SJSA1 (cell line): ENCODE measurements at places on chromosomes 4 and X.

DNA sequence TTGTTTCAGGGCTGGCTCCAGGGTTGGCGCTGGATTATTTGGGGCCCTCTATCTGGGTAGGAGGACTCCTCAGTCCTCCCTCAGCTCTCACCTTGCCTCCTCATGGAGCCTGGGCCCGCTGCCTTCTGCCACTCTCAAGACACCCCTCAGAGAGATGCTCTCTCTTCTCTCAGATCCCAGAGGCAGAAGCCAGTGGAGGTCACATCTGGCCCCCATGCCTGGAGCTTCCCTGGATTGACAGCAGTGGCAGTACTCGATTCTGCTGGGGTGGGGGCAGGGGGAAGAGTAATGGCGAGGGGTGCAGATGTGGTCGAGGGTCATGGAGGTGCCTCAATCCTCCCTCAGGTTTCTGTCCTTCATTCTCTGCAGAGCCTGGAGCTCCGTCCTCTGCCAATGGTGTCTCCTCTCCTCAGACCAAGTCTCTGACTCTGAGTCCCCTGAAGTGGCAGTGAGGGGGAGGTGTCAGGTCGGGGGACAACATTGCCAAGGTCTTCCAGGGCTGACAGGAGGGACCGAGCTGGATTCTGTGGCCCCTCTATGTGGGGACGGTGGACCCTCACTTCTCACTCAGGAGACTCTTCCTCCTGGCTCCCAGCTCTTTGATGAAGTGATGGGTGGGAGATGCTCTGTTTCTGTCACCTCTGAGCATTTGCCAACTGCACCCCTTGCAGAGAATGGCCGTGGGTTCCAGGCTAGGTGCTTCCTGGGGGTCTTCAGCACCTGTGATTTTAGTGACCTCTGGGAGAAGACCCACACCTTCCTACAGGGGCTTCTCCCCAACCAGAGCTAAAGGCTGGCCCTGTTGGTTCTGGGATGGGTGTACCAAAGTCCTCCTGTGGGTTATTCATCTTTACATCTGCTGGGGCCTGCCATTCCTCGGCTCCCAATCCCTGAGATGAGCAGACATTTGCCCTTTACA is 10.9 kb upstream of the HSFX1 start:
- no peak for DNase-seq

DNA sequence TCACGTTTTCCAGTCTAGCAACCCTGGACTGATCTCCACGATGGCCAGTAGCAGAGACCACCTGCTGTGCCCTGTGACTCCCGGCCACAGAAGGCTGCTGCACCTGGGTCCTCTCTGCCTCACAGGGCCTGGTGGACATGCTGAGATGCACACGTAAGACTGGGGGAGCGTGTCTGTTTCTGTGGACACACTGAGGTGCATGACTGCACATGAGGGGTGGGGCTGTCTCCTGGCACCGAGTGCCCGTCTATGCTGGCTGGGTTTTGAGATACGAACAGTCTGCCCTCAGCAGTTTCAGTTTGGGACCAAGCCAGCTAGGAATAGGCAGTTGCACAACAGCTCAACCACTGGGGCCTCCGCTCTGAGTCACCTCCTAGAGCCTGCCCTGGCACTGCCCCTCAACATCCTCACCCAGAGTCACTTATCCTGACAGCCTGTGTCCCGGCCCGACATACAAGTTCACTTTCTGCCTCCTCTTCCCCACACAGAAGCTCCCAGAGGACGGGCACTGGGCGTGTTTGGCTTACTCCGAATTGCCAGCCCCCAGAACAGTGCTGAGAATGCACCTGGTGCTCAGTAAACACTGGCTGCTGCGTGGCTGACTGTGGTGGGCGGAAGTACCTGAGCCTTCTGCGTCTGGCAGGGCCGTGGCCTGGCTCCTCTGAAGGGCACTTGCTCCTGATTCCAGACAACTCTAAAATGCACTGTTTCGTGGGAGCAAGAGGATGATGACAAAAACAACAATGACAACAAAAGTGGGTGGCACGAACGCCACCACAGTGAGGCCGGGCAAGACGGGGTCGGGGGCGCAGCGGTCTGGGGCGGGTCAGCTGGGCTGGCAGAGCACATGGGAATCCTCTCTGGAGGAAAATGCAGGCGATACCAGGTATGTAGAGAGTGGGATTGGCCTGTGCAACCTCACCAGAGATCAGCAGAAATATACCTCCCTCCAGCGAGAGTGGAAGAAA is 30.9 kb downstream of the RNF212 start:
- no peak for DNase-seq

DNA sequence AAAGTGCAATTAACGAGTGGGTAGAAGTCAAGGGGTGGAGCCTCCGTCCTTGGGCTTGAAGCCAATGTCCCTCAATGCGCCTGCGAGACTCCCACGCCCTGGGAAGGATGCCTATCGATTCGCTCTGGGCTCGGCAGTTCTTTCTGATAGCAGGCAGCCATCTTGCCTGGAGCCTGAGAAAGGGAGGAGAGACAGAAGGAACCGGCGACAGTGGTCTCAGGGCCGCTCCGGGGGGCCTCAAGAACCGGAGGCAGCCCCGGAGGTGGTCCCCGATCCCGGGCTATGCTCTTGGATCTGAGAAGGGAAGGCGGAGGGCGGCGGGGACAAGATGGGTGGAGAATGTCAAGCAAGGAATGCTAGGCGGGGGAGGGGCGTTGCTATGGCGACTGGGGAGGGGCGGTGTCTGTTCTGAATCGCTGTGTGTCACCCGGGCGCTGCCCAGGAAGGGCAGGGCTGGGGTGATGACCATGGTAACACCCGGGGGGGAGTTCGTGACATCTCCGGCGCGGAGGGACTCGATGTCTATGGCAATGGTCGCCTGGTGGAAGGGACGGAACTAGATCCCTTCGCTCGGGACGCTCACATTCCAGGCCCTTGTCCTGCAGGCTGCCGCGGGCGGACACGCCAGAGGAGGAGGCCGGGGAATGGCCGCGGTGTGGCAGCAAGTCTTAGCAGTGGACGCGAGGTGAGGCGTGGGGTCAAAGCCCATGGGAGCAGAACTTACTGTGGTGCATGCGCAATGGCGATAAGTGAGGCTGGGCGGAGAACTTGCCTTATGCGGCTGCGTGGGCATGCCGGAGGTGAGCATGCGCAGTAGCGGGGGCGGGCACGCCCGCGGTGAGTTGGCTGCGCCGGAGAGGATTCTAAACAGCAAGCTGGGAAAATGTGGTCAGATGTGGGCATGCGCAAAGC is at the start of gene WDR13:
WDR13 (plus strand) TSS at position 140 of the 912 bp plus-strand sequence; CDS start at position 645, 505 bp downstream.
- DNase-seq: peak; percentile 92

GRCh38 chr4:84931961-84932360 is 34.5 kb downstream of the WDFY3 start:
- no peak for DNase-seq
